M059J (cell line): ENCODE measurements at places on chromosomes 4 and X. TPM values are rescaled to one million over a fixed set of nuclear protein-coding genes. Genes with fewer than 3 reads are reported as not detected.

PAGE2 gene
- not detected in 2 replicates for total RNA-seq

TMEM35A gene
- 2.1 and 3.5 TPM in 2 replicates for total RNA-seq

SPATA4 gene
- 0.12 TPM in 1 of 2 replicates, not detected in the other for total RNA-seq

TRAM1L1 gene
- total RNA-seq: 0.66 and 1.2 TPM in 2 replicates

H2AZ1 gene
- total RNA-seq: 841 and 866 TPM in 2 replicates

DNA sequence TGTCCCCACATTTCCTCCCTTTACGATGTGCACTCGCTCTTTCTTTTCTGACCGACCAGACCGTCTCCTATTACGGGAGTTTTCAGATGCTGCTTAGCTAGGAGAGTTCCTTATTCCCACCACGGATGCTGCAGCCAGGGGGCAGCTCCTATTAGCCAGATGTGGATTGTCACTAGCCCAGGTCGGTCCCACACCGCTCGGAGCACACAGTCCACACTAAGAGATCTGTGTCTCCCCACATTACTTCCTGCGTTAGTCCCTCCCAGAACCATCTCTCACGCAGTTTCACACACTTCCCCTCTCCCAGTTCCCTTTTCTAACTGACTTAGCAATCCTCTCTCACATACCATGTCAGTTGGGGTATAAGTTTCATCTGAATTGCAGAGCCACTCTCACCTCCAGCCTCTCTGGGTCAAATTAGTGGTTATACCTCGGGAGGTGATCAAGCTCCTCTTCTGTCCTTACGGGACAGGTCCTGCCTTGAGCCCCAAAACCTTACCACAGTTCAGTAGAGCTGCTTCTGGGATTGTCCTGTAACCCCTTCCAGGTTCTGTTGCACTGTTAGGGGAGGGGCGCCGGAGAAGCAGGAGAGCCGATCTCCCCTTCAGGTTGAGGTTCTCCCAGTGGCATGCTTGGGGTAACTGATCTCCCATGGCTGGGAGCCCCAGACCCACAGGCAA is 28.2 kb downstream of the SULT1E1 start:
- no peak for DNase-seq

- DNase-seq: no peak
Measured at GRCh38 chrX:69287095-69287494, 121.8 kb upstream of the PJA1 start.

- peak; percentile 12 for DNase-seq
Measured at GRCh38 chr4:86015412-86016350, 344.2 kb downstream of the MAPK10 start.

DNA sequence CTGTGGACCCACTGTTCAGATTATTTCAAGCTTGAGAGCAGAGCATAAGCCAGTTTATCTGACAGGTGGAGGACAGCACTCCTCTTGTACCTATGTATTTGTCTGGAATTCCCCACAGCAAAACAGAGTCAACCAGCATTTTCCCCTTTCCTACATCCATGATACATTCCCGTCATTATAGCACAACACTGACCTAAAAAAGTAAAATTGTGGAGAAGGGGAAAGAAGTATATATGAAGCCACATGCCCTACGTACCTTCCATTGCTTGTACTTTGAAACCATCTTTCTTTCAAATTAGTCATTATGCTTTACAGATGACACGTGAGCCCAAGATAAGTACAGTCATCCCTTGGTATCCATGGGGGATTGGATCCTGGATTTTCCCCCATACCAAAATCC is 73.3 kb downstream of the KLHL8 start:
- DNase-seq: no peak

- no peak for DNase-seq
Measured at GRCh38 chr4:13445841-13446790, 38.0 kb downstream of the RAB28 start.

GRCh38 chr4:46804781-46805413 is 104.1 kb downstream of the COX7B2 start:
- no peak for DNase-seq

DNA sequence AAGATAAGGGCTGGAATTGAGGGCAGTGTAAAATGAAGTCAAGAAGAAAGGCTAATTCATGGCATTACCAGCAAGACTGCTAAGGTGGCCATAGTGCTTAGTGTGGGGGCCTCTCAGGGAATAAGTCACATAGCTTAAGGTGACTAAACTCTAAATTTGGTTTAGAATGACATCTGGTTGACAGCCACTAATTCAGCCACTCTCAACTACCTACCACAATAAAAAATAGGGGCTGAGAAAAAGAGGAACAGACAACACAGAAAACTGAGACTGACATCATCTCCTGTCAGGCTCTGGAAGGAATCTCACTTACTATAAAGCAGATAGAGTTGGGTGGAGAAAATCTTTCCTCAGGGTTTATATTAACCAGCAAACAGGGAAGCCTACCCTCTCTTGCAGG is 96.9 kb downstream of the CHRDL1 start:
- no peak for DNase-seq

DNA sequence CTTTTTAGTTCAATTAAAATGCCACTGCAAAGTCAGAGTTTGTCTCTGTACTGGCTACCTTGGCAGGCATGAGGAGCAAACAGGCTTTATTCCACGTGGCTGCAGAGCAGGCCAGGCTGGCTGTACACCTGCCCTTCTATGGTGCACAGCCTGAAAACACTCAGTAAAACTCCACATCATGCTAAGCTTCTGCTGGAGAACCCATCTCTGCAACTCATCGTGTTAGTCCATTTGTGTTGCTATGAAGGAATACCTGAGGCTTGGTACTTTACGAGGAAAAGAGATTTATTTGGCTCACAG is 214.4 kb downstream of the SCFD2 start:
- no peak for DNase-seq

- no peak for DNase-seq
Measured at GRCh38 chr4:71185037-71185436, 153.8 kb upstream of the SLC4A4 start.
